ENCODE measurements at places on chromosomes 6 and 20. TPM values are rescaled to one million over a fixed set of nuclear protein-coding genes. Genes with fewer than 3 reads are reported as not detected.

Gene HLA-DRB1
- total RNA-seq = 36.3 TPM

Gene CALHM5
- total RNA-seq = not detected

Gene PPIL6
- total RNA-seq = not detected

Gene SF3B5
- total RNA-seq = 136 TPM

Gene BNIP5
- not detected for total RNA-seq

Gene CASS4
- 5.9 TPM for total RNA-seq

Gene SAYSD1
- 14.1 TPM for total RNA-seq

Measured in activated naive CD4-positive, alpha-beta T cell treated with anti-CD3 and anti-CD28 coated beads, Interleukin-2, amount 10 ng/mL, durations not matched to agents 5 hours and 36 hours (primary cell).